Activated CD4-positive, alpha-beta T cell treated with anti-CD3 and anti-CD28 coated beads, Interleukin-2, amount 50 U/mL, for 24 hours (primary cell): ENCODE measurements at places on chromosomes 3 and 15.
A peak's percentile ranks its signal among the peaks of the same experiment; 100 is the strongest.

DNA sequence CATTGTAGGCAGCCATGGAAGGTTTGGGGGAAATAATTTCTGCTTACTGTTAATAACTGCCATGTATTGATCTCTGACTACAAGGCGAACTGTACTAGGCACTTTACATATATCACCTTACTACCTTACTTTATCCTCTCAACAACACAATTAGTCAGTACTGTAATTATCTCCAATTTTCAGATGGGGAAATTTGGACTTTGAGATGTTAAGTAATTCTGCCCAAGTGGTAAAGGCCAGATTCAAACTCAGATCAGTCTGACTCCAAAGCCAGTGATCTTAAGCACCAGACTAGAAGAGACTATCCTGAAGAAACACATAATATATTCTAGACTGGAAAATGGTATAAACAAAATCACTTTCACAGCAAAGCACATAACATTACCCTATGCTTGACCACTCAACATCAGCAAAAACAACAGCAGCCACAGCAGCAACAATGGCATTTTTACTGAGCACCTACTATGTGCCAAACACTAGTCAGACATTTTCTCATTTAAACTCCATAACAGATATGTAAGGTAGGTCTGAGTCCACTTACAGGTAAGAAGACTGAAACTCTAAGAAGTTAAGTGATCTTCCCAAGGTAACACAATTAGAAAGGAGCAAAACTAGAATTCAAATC, 13.1 kb downstream of the MTHFS start:
- no peak for DNase-seq

DNA sequence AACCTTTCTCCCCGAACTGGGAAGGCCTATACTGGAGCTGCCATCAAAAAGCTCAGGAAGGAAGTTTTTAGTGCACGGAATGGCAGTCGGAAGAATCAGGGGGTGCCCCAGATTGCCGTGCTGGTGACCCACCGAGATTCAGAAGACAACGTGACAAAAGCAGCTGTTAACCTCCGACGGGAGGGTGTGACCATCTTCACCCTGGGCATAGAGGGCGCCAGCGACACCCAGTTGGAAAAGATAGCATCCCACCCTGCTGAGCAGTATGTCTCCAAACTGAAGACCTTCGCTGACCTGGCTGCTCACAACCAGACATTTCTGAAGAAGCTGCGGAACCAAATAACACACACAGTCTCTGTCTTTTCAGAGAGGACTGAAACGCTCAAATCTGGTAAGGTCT, 48.2 kb downstream of the COL6A6 start:
- no peak for DNase-seq

DNA sequence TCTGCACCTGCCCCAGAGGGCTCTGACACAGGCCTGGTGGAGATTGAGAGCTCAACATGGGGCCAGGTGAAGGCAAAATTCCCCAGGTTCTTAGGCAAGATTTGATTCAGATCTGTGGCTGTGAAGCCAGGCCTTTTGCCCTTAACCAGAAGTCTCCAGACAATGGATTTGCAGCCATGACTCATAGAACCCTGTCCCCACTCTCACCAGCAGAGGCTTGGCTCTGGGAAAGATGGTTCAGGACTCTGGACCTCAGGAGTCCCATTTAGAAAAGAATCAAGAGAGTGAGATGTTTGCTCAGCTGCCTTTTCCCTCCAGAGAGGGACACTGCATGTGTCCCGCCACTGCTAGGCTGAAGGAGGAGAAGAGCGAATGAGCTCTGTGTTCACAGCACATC, 361.4 kb upstream of the ICE2 start:
- DNase-seq = no peak

DNA sequence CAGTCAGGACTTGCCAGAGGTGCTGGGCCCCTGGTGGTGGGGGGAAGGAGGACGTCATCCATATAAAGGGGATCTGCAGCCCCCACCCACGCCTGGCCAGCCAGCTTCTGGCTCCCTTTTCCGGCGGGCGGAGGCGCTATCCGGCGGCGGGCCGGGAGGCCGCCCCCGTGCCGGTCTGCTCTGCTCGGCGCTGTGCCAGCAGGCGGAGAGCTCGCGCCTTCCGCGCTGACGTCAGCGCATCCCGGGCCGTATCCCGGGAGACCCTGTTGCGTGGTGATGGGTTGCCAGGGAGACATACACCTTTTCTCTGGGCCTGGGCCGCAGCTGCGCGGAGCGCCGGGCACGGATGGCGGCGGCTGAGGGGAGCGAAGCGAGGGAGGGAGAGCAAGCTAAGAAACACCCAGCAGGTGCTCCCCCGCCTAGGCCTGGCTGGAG, 1.1 kb downstream of the FAM131A start:
- no peak for DNase-seq

DNA sequence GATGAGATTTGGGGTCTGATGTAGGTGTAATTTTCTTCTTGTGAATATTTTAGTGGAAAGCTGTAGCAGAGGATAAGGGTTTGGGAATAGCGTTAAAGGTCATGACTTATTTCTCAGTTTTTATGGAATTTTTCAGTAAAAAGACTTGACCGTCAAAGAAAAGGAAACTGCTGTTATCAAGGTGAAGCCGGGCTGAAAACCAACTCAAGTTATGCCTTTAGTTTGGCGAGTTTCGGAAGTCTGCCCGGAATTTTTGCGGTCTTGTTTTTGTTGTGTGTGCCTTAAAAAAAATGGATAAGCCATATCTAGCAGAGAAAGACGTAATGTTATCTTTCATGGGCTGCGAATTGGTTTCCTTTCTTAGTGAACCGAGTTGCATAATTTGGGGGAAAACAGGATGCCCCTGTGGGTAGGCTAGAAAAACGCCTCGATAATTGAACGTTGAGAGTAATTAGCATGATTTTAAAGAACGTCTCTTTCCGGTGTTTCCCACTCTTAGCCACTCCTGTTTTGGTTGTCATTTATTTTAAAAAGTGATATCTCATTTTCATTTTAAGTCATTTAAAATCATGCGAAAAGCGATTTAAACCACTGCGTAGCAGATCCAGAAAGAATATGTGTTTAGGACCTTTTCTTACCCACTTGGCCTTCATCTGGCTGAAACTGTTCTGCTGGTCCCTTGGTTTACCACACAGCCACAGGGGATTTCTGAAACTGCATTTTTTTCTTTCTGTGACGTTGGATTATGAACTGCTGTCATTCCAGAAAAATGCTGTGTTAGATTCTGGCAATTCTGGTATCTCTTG, 1.1 kb downstream of the NFKBIZ start:
- no peak for DNase-seq

DNA sequence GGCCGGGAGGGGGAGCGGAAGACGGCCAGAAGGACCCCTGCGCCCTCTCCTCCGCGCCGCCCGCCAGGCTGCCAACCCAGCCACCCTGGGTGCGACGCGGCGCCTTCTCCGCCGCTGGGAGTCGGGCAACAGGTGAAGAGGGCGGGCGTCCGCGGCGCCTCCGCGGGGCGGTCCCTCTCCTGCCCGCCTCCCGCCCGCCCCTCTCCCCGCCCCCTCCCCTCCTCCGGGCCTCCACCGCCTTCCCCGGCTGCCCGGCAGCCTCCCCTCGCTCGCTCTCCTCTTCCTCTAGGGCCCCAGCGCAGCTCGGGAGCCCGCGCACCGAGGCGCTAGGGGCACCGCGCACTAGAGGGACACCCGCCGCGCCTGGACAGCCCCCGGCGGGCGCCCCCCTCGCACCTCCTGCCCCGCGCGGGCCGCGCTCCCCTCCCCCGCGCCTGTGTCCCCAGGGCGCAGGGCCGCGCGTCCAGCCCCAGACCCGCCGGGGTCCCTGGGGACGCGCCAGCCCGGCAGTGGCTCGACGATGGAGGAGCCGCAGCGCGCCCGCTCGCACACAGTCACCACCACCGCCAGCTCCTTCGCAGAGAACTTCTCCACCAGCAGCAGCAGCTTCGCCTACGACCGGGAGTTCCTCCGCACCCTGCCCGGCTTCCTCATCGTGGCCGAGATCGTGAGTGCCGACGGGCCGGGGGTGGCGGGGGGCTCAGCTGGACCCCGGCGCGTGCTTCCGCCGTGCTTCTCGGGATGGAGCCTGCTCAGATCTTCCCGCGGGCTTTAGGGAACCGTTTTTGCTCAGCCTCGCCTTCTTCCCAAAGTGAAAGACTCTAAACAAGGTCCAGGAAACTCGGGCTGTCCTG, at the start of gene CMTM8:
Gene CMTM8 (plus strand): TSS at position 228 of the 854 bp plus-strand sequence. CDS start 293 bp downstream, at position 521.
- peak; percentile 36 for DNase-seq

DNA sequence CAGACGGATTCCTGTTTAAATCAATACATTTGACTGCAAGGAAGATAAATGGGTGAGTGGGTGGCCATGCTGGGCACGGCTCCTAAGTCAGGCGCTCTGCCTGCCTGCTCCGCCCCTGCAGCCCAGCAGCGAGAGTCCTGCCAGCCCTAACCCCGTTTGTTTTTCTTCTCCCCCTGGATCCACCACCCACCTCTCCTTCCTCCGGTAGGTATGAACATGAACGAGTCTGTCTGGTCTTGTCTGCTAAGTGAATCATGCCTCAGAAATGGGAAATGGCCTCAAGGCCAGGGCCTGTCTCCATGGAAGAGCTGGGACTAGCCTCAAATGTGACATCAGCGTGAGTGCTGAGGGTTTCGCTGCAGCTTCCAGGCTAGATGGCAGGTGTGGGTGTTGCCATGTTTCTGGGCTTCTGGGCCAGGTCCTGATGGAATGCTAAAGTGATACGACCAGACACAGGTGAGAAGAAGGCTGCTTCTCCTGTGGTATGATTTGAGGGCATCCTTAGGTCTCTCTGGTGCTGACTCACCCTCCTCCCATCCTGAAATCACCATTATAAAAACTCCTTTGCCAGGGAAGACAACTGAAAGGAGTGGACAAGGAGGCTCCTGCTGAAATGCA, 5.6 kb upstream of the FEM1B start:
- no peak for DNase-seq
